ENCODE measurements at places on chromosomes 16 and 17. TPM values are rescaled to one million over a fixed set of nuclear protein-coding genes. Genes with fewer than 3 reads are reported as not detected.

DNA sequence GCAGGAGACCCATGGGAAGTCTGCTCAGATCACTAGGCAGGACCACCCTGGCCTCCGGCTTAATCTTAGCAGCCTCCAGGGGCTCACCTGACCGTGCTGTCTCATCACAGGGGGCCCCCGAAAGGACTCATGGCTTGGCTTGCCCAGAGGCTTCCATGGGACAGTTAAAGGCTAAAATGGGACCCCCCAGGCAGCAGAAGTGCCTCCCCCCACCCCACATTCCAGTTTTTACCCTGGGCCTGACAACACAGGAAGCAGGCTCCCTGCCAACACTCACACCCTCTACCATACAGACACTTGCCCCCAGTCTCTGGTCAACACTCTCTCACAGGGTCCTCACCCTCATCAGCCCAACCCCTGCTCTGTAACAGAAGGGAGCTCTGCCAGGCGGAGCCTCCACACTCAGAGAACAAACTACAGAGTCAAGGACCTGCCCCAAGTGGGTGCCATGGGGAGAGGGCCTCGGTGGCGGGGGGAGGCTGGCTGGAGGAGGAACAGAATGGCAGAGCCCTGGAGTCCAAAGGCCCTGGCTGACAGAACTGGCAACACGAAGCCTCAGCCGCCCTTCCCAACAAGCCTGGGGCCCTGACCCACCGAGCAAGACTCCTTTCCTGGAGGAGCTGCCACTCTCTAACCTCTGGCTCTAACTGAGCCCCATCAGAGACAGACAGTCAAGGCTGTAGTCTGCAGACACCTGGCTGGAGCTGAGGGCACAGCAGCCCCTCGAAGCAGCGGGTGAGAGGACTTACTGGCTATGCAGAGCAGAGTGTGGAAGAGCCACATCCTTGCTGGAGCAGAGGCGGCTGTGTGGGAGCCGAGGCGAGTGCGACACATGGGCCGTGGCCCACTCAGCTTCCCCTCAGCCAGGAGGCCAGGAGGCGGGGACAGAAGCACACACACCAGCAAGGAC is at the start of gene ITGAE:
Gene ITGAE, minus strand, starts transcription at position 827 of the 910 bp plus-strand sequence. Its CDS starts 44 bp downstream, at position 783.
- no peak for DNase-seq
- H3K4me1 ChIP-seq = peaks cover 66% of the 10 kb centered on the region
- no peaks in the 10 kb centered on the region for H3K27me3 ChIP-seq
- H3K27ac ChIP-seq = peak within 1 kb of the TSS; percentile 94
- H3K4me3 ChIP-seq = no peak within 1 kb of the TSS
- H3K36me3 ChIP-seq = no peaks in the 10 kb centered on the region

GRCh38 chr17:50451943-50452629 is 16.6 kb downstream of the CHAD start:
- no peak overlapping the region for H3K4me3 ChIP-seq
- no peaks in the 10 kb centered on the region for H3K36me3 ChIP-seq
- H3K4me1 ChIP-seq = no peaks in the 10 kb centered on the region
- H3K27ac ChIP-seq = no peak overlapping the region
- H3K27me3 ChIP-seq = no peaks in the 10 kb centered on the region

DNA sequence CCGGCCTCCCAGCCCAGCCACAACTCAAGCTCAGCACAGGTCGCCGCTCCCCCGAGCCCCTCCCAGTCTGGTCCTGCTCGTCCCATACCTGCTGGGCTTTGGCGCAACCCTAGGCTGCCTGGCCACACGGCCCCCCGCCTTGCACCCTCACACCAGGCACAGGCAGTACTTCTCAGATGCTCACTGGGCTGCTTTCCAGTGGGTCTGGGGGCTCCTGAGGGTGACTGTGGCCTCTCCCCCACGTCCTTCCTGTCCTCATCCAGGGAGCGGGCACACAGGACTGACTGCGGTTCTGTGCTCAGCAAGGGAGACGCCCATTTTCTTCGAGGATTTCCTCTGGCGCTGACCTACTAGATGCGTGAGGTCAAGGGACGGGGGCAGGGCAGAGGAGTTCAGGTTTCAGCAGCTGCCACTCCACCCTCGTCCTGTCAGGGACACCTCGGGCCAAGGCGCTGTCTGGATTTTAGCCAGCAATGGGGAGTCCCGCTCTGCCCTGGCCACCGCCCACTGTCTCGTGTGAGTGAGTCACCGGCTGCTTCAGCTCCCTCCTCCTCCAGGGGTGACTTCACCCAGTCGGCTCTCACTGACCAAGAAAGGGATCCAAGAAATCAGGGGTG is 115.8 kb downstream of the NPIPB11 start:
- no peak for DNase-seq
- H3K4me3 ChIP-seq = no peak overlapping the region
- no peaks in the 10 kb centered on the region for H3K27me3 ChIP-seq
- H3K36me3 ChIP-seq = no peaks in the 10 kb centered on the region
- H3K4me1 ChIP-seq = no peaks in the 10 kb centered on the region

DNA sequence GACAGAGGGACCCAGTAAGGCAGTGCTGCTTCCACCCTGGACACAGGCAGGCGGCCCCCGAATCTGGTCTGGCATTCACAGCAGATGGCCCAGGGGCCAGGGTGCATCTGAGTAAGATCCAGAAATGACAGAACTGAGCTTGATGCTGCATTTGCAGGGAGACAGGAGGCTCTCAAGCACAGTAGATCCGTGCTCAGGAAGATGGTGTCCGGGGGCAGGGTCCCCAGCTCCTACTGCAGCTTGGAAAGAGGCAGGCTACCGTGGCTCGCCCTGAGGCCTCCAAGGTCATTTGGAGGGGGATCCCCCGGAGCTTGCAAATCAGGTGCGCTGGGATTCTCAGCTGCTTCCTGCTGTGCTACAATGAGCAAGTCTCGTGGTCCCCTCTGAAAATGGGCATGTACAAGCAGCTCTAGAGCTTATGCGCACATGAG is 2.2 kb downstream of the C16orf95 start:
- peaks cover 11% of the 10 kb centered on the region for H3K4me1 ChIP-seq
- no peak overlapping the region for H3K4me3 ChIP-seq
- DNase-seq = no peak
- H3K27ac ChIP-seq = no peak overlapping the region

DNA sequence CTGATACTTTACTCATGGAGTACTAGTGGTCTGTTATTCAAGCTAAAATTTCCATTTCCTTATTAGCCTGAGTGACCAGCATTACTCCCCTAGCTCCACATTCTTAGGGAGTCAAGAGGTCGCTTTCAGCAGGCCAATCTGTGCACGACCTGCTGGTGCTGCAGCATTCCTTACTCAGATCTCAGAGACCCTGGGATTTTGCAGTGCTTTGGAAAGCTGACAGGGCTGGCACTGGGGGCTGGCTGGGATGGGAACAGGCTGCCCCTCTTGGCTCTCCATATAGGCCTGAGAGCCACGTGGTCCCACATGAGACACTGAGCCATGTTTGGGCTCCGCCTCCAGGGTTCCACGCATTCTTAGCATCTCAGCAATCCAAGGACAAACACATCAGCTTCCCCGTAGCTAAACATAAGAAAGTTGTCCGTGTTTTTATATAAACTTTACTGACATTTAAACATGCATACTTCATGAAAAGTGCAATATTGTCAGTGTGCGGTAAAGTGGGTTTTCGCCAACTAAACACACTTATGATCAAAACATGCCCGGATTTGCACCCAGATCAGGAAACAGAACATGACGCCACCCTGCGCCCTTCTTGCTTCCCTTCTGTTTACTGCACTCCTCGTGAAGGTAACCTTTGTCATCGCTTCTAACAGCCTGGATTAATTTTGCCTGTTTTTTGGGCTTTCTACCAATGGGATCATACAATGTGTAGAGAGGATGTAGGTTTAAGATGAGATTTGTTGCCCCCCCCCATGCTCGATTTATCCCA is 254.5 kb upstream of the CACNG5 start:
- peak overlapping the region; percentile 44 for H3K27ac ChIP-seq
- H3K4me3 ChIP-seq = no peak overlapping the region
- no peaks in the 10 kb centered on the region for H3K36me3 ChIP-seq
- H3K4me1 ChIP-seq = peaks cover 7% of the 10 kb centered on the region
- H3K27me3 ChIP-seq = no peaks in the 10 kb centered on the region
- DNase-seq = no peak

- H3K27me3 ChIP-seq = no peaks in the 10 kb centered on the region
- no peaks in the 10 kb centered on the region for H3K4me1 ChIP-seq
- no peaks in the 10 kb centered on the region for H3K36me3 ChIP-seq
- H3K27ac ChIP-seq = no peak overlapping the region
- DNase-seq = no peak
- no peak overlapping the region for H3K4me3 ChIP-seq
These were observed 756.0 kb upstream of the RBFOX1 start for GRCh38 chr16:6576606-6577005.

- H3K36me3 ChIP-seq = no peaks in the 10 kb centered on the region
- H3K4me1 ChIP-seq = peaks cover 39% of the 10 kb centered on the region
- DNase-seq = peak; percentile 61
- H3K4me3 ChIP-seq = peak overlapping the region; percentile 64
- peak overlapping the region; percentile 95 for H3K27ac ChIP-seq
These were observed 1.1 kb upstream of the CAPN15 start for GRCh38 chr16:526181-527014.

GRCh38 chr16:13335879-13336278 is 434.5 kb downstream of the SHISA9 start:
- no peaks in the 10 kb centered on the region for H3K27me3 ChIP-seq
- no peak overlapping the region for H3K27ac ChIP-seq
- H3K4me3 ChIP-seq = no peak overlapping the region
- no peak for DNase-seq

DNA sequence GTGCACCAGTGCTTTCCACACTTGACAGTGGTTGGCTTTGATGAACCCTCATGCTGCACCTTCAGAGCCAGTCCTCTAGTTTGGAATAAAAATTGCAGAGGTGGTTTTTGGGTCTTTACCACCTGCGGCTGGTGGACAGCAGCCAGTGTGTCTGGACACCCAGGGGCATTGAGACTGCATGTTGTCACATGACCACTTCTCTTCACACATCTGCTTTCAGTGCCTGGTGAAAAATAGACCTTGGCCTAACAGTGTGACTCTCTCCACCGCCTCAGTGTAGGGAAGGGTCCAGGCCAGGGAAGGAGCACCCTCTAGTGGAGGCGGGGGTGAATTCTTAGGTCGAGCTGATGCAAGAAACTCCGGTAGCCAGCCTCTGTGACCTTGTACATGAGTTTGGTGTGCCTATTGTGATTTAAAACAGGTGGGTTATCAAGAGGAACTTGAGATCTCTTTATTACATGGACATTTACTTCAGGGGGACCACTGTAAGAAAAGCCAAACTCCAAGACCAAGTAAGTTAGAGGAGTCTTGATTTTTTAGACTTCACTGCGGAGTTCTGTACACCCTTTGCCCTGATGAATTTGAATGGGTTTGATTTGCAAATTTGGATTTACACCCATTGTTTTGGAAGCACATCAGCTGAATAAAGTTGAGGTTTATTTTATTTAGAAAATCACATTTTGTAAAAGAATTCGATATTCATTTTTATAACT is 17.9 kb downstream of the GOSR2 start:
- H3K27me3 ChIP-seq = no peaks in the 10 kb centered on the region
- no peak overlapping the region for H3K27ac ChIP-seq
- peaks cover 12% of the 10 kb centered on the region for H3K4me1 ChIP-seq
- peaks cover 38% of the 10 kb centered on the region for H3K36me3 ChIP-seq
- no peak overlapping the region for H3K4me3 ChIP-seq

GRCh38 chr17:67671493-67671892 is 46.2 kb upstream of the NOL11 start:
- no peak overlapping the region for H3K27ac ChIP-seq
- no peaks in the 10 kb centered on the region for H3K4me1 ChIP-seq
- H3K36me3 ChIP-seq = peaks cover 5% of the 10 kb centered on the region
- no peak for DNase-seq

GRCh38 chr17:63223212-63223911 is 222.7 kb downstream of the CYB561 start:
- no peaks in the 10 kb centered on the region for H3K27me3 ChIP-seq
- H3K27ac ChIP-seq = no peak overlapping the region
- H3K4me1 ChIP-seq = no peaks in the 10 kb centered on the region
- DNase-seq = no peak

DNA sequence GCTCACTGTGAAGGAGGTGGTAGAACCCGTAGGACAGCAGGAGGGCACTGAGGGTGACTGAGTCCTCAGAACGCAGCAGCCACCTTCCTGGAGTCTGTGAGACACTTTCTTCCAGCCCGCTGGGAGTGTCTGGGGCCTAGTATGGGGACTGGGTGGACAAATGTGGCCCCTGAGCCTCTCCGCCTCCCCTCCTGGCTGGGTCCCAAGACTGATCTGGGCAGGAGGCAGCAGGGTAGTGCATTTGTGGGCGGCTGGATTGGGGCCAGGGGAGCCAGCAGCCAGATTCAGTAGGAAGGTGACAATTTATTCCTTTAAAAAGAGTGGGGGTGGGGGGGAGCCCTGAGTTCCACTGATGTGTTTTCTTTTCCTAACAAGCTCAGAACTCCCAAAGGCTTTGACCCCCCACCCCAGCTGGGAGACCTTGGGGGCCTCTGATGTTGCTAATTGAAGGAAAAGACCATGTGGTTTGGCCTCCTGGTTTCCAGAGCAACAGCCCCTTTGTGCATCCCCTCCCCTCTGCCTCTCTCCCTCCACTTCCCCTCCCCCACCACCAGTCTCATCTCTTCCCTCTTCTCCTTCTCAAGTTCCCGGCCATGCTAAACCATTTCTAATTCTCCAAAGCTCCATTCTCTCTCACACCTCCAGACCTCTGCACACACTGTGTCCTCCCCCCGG is 4.4 kb downstream of the CLEC19A start:
- H3K27me3 ChIP-seq = no peaks in the 10 kb centered on the region
- no peak overlapping the region for H3K4me3 ChIP-seq
- no peaks in the 10 kb centered on the region for H3K36me3 ChIP-seq
- H3K27ac ChIP-seq = no peak overlapping the region
- no peak for DNase-seq
- no peaks in the 10 kb centered on the region for H3K4me1 ChIP-seq

DNA sequence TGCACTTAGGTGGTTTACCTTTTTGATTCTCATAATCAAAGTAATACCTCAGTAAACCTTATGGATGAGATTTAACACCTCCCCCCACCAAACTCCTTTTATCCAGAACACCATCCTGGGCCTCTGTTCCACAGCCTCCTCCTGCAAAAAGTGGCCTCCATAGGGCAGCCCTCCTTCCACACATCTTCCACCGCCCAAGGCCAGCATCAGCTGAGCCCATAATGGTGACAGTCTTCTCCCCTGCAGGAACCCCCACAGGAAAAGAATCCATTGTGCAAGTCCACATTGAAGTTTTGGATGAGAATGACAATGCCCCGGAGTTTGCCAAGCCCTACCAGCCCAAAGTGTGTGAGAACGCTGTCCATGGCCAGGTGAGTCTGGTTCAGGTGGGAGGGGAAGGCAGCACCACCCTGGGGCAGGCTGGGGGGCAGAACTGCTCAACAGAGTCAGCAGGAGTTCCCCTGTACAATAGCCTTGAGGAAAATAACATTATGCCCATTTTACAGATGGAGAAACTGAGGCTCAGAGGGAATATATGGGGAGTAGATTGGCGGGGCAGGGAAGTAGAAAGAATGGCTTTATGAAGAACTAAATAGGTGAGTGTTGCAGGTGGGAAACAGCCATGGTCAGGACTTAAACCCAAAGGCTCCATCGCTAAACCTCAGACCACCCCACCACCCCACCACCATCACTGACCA is 29.2 kb upstream of the BEAN1 start:
- H3K36me3 ChIP-seq = no peaks in the 10 kb centered on the region
- no peak for DNase-seq
- H3K27ac ChIP-seq = no peak overlapping the region
- no peaks in the 10 kb centered on the region for H3K4me1 ChIP-seq

The FN3K gene
- total RNA-seq = 18.4 TPM

The AOC3 gene
- 6.9 TPM for total RNA-seq

All from liver (tissue), 10 donors.